ENCODE measurements at places on chromosomes 5 and 9.
A peak's percentile ranks its signal among the peaks of the same experiment; 100 is the strongest.

DNA sequence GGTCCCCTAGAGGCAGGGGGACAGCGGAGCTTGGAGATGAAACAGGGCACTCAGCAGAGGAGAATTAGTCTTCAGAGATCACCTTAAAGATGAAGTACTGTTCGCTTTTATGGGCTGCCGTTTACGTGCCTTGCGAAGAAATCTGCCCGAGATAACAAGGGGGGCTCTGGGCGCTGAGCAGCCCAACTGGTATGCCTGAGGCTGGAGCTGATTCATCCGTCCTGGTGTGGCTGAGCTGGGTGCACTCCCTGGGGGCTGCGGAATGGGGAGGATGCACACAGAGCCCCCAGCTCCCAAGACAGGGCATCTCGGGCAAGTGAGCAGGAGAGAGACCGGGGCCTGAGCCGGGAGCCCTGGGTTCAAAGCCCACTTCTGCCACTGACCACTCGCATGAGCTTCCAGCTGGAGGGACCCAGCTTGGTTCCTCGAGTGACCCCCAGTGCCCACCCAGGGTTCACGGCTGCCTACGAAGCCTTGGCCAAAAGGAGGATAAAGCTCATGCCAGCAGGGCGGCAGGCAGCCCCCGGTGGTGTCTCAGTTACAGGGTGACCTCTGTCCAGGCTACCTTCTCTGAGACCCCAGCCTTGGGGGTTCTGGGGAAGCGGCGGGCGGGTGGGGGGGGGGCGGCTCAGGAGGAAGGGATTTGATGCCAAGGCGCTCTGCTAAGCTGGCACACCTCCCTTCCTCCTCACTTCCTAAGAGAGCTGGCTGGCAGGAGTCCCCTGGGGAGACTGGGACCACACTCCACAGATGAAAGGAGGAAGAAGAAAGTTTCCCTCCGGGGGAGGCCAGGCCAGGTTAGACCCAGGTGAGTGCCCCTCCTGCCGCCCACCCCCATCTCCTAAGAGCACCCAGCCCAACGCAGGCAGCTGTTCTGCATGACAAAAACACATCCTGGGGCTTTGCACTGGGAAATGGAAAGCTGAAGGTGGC, 5.7 kb downstream of the FIBCD1 start:
- peaks cover 2% of the 10 kb centered on the region for H3K4me1 ChIP-seq
- H3K36me3 ChIP-seq = no peaks in the 10 kb centered on the region
- peaks cover 74% of the 10 kb centered on the region for H3K27me3 ChIP-seq
- no peak for DNase-seq
- H3K27ac ChIP-seq = no peak overlapping the region

DNA sequence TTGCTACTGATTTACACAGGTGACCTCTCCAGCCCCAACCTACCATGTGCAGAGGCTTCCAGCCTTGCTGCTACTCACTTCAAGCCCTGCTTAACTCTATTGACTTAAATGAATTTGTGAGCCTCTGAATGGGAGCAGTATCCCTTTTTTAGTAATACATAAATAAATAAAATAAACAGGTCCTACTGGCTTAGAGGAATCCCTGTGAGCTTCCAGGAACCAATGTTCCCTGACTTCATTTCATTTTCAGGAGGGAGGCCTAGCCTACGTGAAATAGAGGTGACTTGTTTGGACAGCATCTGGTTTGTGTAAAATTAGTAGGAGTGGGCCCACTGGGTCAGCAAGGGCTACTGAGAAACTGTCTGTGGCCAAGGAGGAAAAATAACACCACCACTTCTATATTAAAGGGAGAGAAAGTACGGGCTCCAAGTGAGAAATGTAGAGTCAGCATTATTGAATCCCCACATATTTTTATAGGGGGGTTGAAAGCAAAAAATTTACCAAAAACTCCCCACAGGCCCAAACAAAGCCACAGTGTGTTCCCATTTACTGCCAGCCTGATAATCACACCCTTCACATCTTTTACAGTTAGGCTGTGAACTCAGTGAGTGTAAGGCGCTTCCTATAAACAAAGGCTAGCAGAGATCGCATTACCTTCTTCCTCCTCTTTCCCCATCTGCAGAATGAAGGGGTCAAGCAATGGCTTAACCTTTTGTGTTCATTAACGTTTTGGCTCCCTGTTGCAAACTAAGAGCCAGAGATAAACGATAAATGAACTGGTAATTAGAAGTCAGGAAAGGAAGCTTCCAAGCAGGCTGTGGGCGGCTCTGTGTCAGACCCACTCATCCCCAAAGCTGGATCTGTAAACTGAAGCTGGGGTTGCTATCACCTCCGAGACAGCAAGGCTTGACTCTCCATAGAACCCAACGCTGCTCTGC, 138.8 kb upstream of the LIFR start:
- H3K27ac ChIP-seq = no peak overlapping the region
- no peaks in the 10 kb centered on the region for H3K36me3 ChIP-seq
- H3K4me1 ChIP-seq = no peaks in the 10 kb centered on the region
- peaks cover 8% of the 10 kb centered on the region for H3K27me3 ChIP-seq
- no peak for DNase-seq

GRCh38 chr5:167937635-167937998, 353.8 kb upstream of the WWC1 start:
- no peaks in the 10 kb centered on the region for H3K27me3 ChIP-seq
- no peaks in the 10 kb centered on the region for H3K36me3 ChIP-seq

DNA sequence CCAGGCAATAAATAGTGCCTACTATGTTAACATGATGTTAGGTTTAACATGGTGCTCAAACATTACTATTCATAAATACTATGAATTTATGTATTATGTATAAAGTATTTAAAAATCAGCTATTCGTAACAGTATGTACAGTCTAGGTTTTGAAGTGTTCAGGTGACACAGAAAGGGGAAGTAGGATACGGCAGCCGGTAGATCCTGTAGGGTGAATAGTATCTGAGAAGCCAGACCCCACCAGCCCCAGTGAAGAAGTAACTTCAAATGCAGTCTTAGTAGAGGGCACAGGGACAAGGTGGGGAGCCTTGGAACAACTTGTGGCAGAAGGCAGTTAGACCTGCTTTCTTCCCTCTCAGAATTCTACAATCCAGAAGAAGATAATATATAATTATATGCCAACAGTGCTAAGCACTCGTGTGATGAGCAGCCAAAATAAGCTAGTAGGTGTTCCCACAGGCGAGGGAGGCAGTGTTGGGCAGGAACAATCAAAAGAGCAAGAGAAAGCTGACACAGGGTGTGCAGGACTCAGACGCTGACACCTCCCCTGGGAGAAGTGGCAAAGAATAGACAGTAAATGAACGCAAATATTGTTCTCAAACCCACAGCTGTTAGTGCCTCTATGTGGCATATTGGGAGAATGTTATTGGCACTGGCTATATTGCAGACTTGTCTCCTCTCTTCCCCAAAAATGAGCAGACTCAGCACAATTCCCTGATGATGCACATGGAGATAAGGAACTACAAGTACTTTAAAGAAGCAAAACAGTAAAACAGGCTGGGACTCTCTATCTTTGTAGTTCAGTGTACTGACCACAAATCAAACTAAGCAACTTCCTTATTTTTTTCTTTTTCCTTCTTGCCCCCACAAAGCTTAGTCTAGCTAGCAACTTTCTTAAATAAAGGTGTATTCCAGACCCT, 4.6 kb downstream of the ZNF367 start:
- H3K27ac ChIP-seq = peak overlapping the region; percentile 89
- peaks cover 26% of the 10 kb centered on the region for H3K36me3 ChIP-seq
- H3K4me3 ChIP-seq = peak overlapping the region; percentile 72
- no peaks in the 10 kb centered on the region for H3K27me3 ChIP-seq
- peak; percentile 45 for DNase-seq

DNA sequence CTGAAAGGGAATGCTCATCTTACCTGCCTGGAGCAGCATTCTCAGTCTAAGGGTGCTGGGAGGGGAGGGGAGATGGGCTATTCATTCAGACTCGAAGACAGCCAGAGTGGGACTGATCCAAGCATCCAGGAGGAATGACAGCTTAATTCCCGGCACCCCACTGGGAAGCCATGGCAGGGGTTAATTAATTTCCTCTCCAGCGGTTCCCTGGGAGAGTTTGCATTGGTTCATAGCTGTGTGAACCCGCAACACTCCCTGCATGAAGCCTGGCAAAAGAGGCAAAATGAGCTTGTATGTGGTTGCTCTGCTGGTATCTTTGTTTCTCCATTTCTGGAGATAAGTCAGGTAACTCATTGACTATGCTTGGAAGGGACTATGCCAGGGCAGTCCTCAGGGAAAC, 401.0 kb upstream of the SLC24A2 start:
- H3K27ac ChIP-seq = no peak overlapping the region
- H3K27me3 ChIP-seq = peaks cover 4% of the 10 kb centered on the region
- H3K4me1 ChIP-seq = no peaks in the 10 kb centered on the region
- H3K36me3 ChIP-seq = peaks cover 36% of the 10 kb centered on the region
- DNase-seq = no peak

- H3K27ac ChIP-seq = peak overlapping the region; percentile 92
- H3K4me1 ChIP-seq = peaks cover 72% of the 10 kb centered on the region
- H3K36me3 ChIP-seq = peaks cover 40% of the 10 kb centered on the region
Observed at GRCh38 chr5:7869474-7870136, 657 bp downstream of the MTRR start.

All from activated naive CD4-positive, alpha-beta T cell treated with anti-CD3 and anti-CD28 coated beads, Interleukin-2, amount 10 ng/mL, durations not matched to agents 7 days and 5 days (primary cell).